ENCODE measurements at places on chromosomes 2 and 18.

- DNase-seq = no peak
Measured at GRCh38 chr18:79855147-79855933, 57.6 kb downstream of the KCNG2 start.

DNA sequence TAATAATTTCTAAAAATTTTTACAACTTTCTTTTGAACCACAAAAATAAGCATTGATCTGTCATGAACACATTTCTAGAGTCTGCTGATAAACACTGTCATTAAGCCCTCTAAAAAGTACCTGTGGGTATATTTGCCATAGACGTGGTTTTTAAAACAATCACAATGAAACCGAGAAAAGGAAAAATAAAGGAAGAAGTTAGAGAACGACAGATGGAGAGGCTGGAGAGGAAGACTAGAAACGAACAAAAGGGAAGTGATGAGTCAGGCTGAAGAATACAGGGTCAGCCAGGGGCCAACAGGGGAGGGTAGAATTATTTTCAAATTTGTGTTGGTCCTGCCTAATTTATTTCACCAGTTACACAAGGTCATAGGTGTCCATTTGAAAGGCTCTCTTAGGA is 62.0 kb downstream of the MYL12B start:
- no peak for DNase-seq

GRCh38 chr2:167005096-167005495 is 116.8 kb downstream of the XIRP2 start:
- DNase-seq = no peak

DNA sequence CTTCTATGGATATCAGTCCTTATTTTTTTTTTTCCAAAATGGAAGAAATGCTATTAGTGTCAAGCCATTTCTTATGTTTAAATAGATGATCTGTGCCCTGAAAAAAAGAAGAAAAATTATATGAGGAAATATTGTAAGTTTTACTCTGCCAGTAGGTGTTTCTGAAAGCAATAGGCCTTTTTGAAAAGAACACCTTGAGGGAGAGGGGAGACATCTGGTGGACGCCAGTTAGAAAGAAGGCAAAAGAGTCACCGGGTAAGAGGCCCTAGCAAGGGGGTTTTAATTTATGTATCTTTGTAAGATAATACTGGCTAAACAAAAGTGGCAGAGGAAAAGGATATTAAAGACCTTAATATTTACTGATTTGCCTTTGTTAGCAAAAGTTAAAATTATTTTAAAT is 56.1 kb downstream of the DYNAP start:
- peak; percentile 41 for DNase-seq

DNA sequence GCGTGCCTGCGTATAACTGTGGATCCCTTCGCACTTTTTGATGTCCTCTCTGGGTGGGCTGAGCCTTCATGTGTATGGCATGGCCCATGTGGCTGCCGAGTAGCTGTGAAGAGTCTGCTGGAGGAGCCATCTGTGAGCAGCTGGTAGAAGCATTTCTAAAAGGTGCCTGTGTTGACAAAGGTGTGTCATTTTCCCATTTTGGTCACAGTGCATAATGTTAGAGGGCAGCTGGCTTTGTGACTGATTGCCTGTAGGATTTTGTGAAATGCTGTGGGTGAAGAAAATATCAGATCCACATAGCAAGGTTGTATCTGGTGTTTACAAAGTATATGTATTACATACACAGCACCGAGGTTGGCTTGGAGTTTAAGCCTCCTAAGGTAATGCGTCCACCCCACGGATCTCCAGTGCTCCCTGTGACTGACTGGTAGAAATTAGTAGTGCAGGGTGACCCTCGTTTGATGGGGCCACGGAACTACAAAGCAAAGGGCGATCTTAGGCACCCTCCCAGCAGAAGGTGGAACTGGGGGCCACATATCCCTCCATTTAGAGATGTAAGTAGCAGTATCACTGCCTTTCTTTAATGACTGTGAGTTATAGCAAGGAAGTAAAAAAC is 16.5 kb downstream of the GATA6 start:
- no peak for DNase-seq

DNA sequence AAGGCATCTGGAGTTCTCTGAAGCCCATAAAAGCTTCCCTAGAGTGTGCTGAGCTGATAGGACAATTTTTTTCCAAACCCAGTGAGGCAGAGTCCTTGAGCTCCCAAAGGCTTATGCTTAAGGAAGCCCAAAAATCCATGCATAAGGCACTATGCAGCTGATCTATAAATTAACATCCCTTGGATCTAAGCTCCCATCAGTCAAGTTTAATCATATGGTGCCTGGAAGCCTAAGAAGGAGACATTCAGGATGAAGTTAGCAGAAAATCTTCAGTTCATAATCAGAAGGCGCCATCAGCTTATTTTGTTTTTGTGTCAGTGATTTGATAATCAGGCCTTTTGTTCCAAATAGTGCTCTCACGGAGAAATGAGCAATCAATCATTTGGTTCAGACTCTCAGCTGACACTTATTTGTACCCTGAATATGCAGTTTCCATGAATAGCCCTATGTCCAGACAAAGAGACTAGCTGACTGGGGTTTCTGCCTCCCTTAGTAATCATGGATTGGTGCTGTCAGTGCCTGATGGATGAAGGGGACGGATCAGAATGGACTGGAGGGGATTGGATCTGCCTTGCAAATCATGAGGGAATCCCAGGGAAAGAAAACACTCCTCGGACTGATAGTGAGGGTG is 464.8 kb upstream of the RGPD4 start:
- no peak for DNase-seq

Measured in NCI-H2171 treated with DMSO at 0.1 percent for 48 hours (cell line).